Caco-2 (cell line): ENCODE measurements at places on chromosomes 12 and 14. TPM values are rescaled to one million over a fixed set of nuclear protein-coding genes. Genes with fewer than 3 reads are reported as not detected.

Gene RERGL
- not detected in 2 replicates for total RNA-seq

Gene SOAT2
- total RNA-seq = 6.5 and 9.7 TPM in 2 replicates

Gene CFAP251
- total RNA-seq = 1.2 and 1.5 TPM in 2 replicates

Gene CFAP73
- 0.23 TPM in 1 of 2 replicates, not detected in the other for total RNA-seq

Gene PTGER2
- 0.27 and 0.39 TPM in 2 replicates for total RNA-seq

Gene CD4
- total RNA-seq = not detected in 2 replicates

Gene MYF5
- total RNA-seq = not detected in 2 replicates

Gene TTC9
- total RNA-seq = 3.9 and 4.6 TPM in 2 replicates

Gene CRACR2A
- 15.4 and 16.5 TPM in 2 replicates for total RNA-seq

Gene LBHD2
- not detected in 2 replicates for total RNA-seq

DNA sequence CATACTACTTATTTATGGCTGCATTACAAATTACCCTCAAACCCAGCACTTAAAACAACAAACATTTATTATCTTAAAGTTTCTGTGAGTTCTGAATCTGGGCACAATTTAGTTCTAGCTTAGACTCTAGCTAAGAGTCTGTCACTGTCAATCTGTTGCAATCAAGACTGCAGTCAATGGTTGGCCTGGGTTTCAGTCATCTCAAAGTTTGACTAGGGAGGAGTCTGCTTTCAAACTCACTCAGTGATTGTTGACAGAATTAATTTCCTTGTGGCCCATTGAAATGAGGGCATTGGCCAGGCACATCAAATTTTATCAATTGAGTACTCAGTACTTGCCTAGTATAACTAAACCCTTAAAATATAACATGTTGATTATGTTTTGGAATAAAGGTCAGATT lies 51.6 kb downstream of the ARID2 start:
- no peaks in the 10 kb centered on the region for H3K36me3 ChIP-seq
- H3K27me3 ChIP-seq = no peaks in the 10 kb centered on the region
- DNase-seq = no peak
- no peaks in the 10 kb centered on the region for H3K4me1 ChIP-seq
- H3K27ac ChIP-seq = no peak overlapping the region

- no peaks in the 10 kb centered on the region for H3K27me3 ChIP-seq
- DNase-seq = no peak
- H3K27ac ChIP-seq = no peak overlapping the region
These were observed 121.8 kb downstream of the TBC1D30 start for GRCh38 chr12:64946132-64946829.

GRCh38 chr12:131126662-131127173 lies 173.0 kb downstream of the ADGRD1 start:
- H3K36me3 ChIP-seq = no peaks in the 10 kb centered on the region
- no peaks in the 10 kb centered on the region for H3K27me3 ChIP-seq
- no peak overlapping the region for H3K4me3 ChIP-seq
- no peak overlapping the region for H3K27ac ChIP-seq
- DNase-seq = no peak

DNA sequence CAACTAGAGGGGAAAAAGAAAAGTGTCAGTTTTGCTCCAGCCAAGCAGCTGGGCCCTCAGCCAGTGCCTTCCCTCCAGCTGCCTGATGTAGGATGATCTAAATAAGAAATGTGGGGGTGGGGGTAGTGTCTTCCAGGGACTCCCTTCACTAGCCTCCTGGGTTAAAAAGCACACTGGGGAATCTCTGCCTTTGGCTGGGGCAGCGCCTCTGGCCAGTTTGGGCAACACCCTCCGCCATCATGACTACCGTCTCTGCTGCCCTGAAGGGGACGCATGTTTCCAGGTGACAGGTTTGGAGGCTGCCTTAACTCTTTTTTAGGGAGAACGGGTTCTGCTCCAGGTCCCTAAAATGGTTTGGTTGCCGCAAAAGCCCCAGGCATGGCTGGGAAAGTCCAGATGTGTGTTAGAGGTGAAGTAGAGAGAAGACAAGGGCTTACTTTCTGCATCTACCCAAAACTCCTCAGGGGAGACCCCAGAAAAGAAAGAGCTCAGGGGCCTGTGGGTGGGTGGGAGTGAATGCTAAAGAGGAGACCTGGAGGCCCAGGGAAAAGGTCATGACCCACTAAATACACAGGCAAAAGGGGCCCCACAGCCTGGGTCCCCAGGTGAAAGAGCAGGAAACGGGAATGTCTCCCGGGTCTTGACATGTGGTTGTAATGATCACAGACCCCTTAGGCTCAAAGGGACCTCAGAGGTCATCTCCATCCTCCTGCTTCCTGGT lies 132.8 kb upstream of the CCND2 start:
- H3K36me3 ChIP-seq = no peaks in the 10 kb centered on the region
- H3K4me3 ChIP-seq = no peak overlapping the region
- no peaks in the 10 kb centered on the region for H3K27me3 ChIP-seq
- no peaks in the 10 kb centered on the region; the same call in 1 of the 2 replicates for H3K4me1 ChIP-seq

GRCh38 chr12:26795910-26796309 lies 37.1 kb downstream of the ITPR2 start:
- no peak for DNase-seq
- no peak overlapping the region for H3K27ac ChIP-seq
- H3K4me1 ChIP-seq = no peaks in the 10 kb centered on the region

DNA sequence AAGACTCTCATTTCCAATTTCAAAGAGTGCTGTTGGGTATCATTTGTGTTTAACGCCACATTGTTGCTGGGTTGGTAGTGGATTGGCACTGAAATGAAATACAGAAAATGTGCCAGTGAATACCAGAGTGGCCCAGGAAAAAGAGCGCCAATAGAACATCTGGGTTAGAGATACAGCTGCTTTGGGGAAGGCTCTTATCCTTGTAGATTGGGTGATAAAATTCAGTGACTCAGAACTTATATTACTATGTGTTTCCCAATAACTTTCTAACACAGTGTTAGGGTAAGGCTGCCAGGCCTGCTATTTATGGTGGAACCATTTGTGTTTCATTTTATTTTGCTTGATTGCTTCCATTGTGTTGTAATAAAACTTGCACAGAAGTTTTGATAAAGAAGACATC lies 168.2 kb upstream of the SSTR1 start:
- H3K4me1 ChIP-seq = 0 out of 2 replicates have a peak, but pooled peaks cover 5% of the 10 kb centered on the region
- H3K36me3 ChIP-seq = no peaks in the 10 kb centered on the region
- DNase-seq = no peak
- H3K27me3 ChIP-seq = no peaks in the 10 kb centered on the region
- H3K4me3 ChIP-seq = no peak overlapping the region

DNA sequence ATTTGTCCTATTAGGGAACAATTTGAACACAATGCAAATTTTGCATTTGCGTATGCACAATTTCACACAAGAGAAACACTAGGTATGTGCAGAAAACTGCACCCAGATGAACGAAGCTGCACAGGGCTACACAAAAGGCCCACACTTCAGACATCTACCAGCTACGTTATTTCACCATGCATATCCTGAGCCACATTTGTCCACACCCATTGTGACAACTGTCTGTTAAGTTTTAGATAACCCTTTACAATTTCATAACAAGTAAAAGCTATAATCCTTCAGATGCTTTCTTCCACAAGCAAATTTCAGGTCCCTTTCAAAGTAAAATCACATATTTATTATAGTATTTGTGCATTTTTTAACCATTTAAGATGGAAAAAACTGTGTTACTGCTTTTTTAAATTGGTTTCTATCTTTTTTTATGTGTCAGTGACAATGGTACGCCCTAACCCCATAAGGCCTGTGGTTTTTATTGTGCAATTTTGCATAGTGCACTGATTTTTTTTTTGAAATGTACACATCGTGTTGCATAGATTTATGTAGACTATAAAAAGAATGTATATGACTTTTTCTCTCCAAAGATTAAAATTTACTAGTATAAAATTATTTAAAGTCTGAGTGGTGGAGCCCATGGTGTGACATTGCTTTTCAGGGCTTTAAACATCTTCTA lies 87.8 kb upstream of the BTG1 start:
- no peak for DNase-seq
- no peak overlapping the region for H3K27ac ChIP-seq
- H3K27me3 ChIP-seq = no peaks in the 10 kb centered on the region
- no peak overlapping the region for H3K4me3 ChIP-seq
- H3K4me1 ChIP-seq = no peaks in the 10 kb centered on the region
- no peaks in the 10 kb centered on the region for H3K36me3 ChIP-seq

DNA sequence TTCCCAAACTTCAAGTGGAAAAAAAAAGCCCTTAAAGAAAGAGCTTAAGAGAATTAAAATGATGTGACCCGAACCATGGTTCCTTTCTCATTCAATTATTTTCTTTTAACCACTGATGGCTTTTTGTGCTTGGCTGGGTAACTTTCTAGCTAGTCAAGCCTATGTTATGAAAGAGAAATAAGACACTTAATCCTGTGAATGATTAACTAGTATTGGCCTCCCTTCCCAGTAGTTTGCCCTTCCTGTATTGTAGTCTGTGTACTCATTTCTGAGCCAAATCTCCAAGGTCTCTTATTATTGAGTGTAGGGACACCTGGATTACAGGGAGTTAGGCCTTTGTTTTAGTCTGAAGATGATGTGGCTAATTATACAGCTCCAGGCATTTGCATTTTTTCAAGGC lies 353.0 kb downstream of the RAD51B start:
- DNase-seq = no peak
- H3K27me3 ChIP-seq = no peaks in the 10 kb centered on the region
- H3K4me1 ChIP-seq = peaks cover 27% of the 10 kb centered on the region
- H3K27ac ChIP-seq = no peak overlapping the region
- H3K36me3 ChIP-seq = no peaks in the 10 kb centered on the region

GRCh38 chr12:91098941-91099340 lies 12.4 kb downstream of the LUM start:
- peaks cover 16% of the 10 kb centered on the region for H3K4me1 ChIP-seq
- H3K27ac ChIP-seq = peak overlapping the region; percentile 54
- no peaks in the 10 kb centered on the region for H3K36me3 ChIP-seq
- no peaks in the 10 kb centered on the region for H3K27me3 ChIP-seq

- no peaks in the 10 kb centered on the region for H3K36me3 ChIP-seq
- H3K4me3 ChIP-seq = no peak within 1 kb of the TSS
- peak within 1 kb of the TSS; percentile 63 for H3K27ac ChIP-seq
- peaks cover 11% of the 10 kb centered on the region; the same call in 1 of the 2 replicates for H3K4me1 ChIP-seq
These were observed at the start of gene LUM for GRCh38 chr12:91111366-91112325. Gene LUM (minus strand): TSS chr12:91111494. CDS start chr12:91108979, 2,515 bp downstream.

DNA sequence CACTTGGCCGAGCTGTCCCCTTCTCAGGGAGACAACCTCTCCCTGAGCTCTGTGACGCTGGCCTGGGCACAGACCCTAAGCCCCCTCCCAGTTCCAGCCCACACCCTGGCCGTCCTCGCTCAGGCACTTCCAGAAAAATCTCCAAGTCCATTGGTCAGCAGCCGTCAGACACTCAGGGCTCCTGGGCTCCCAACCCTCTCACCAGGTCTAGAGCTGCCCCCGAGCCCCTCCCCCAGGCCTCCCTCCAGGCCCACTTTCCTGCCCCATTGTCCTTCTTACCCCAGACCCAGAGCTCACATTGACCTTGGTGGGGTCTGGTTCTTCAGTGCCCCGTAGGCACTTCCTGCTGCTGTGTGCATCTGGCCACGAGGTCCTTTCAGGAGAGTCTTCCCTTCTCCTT lies 249.3 kb upstream of the RTL1 start:
- H3K27ac ChIP-seq = no peak overlapping the region
- no peak for DNase-seq
- H3K27me3 ChIP-seq = no peaks in the 10 kb centered on the region
- H3K4me1 ChIP-seq = no peaks in the 10 kb centered on the region

GRCh38 chr14:90777830-90778485 lies 38.3 kb downstream of the TTC7B start:
- no peaks in the 10 kb centered on the region for H3K27me3 ChIP-seq
- DNase-seq = no peak
- H3K36me3 ChIP-seq = no peaks in the 10 kb centered on the region
- no peaks in the 10 kb centered on the region for H3K4me1 ChIP-seq
- no peak overlapping the region for H3K4me3 ChIP-seq

DNA sequence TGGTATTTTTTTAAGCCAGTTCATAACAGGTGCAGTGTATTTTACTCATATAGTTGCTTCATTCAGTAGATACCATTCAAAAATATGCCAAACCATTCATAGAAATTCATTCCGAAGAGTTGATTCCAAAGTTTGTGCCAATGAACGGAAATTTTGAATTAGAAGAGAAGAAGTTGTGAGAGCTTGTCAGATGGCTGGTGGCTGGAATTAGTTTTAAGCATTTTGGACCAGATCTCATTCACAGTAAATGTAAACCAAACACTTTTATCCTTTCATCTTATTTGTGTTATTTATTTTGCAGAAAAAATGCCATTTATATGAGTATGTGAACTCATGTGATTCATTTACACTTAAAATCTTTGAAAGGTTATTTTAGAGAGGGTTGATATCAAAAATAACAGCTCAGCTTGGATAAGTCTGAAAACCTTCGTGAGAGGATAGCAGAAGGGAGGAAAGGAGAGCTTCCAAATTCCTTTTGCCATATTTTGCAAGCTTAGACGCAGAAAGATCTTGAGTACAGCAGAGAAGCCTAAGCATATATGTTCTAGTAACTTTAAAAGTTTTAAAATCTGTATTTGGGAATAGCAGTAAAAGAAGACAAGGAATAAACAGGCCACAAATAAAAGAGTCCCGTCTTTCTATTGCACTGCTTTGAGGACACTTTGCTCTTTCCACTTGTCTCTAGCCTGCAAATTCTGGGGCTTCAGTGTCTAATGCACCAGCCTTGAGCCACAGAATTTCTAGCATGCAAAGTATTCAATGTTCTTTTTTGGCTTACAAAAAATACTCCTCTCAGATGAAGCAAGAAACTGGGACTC lies 253.6 kb upstream of the FLRT2 start:
- no peaks in the 10 kb centered on the region for H3K36me3 ChIP-seq
- H3K27me3 ChIP-seq = no peaks in the 10 kb centered on the region
- no peak overlapping the region for H3K4me3 ChIP-seq
- no peaks in the 10 kb centered on the region for H3K4me1 ChIP-seq

DNA sequence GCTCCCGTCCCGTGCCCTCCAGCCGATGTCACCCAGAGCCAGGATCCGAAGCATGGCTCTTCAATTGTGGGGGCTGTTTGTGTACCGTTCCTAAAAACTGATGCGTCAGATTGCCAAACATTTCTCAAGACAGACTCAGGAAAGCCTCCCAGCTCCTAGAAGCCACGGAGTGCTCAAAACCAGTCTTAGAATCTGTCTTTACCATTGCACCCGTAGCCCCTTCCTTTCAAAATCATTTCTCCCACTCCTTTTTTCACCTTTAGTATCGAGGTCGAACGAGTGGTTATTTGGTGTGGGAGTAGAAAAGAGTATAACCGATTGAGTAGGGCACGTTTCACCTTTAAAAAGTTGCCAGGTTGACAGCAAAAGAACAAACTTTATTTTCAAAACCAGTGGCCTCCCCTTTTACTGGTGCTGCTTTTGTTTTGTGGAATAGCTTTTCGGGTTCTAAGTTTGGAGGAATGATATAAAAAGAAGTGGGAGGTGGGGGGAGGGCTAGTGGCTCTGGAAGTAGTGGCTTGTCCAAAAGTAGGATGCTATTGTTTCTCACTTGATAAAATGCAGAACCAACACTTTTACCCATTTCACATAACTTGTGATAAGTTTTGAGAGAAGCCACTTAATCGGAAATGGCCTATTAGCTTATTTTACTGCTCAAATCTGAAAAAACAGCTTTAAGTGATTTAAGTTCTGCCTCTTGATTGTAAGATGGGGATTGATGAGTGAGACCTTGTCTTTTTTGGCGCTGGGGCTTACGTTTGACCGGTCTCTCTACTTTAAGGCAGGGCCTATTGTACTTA lies 803 bp downstream of the STK38L start:
- no peak for DNase-seq
- peak overlapping the region; percentile 84 for H3K4me3 ChIP-seq
- H3K36me3 ChIP-seq = no peaks in the 10 kb centered on the region
- H3K27me3 ChIP-seq = no peaks in the 10 kb centered on the region
- peak overlapping the region; percentile 89 for H3K27ac ChIP-seq
